ENCODE measurements at places on chromosomes 3 and 15. TPM values are rescaled to one million over a fixed set of nuclear protein-coding genes. Genes with fewer than 3 reads are reported as not detected.

The PAK6 gene
- polyA plus RNA-seq = 0.76 TPM

The TGM4 gene
- not detected for polyA plus RNA-seq

- no peak for DNase-seq
These were observed 154.4 kb downstream of the CBLB start for GRCh38 chr3:105714453-105714852.

- no peak for DNase-seq
These were observed 187.3 kb downstream of the UBE2E2 start for GRCh38 chr3:23390446-23390845.

DNA sequence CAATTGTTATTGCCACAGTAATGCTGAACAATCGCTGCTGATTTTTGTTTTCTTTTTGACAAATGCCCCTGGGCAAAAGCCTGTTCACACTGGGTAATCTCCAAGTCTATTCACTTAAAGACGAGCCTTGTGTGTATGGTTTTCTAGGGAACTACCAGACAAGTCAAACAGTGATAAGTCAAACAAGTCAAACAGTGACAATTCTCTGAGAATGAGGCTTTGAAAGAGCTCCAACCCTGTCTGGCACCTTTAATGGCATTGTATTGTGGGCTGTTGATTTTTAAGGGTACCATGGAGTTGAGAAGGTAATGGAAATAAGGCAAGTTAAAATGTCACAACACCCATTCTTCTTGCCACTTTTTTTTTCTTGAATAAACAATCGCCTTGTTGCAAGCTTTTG lies 59.4 kb upstream of the TMC3 start:
- DNase-seq = no peak

Measured in hindlimb muscle (tissue), 1 donor.